Airway epithelial cell (primary cell): ENCODE measurements at places on chromosomes 3 and 15. TPM values are rescaled to one million over a fixed set of nuclear protein-coding genes. Genes with fewer than 3 reads are reported as not detected.

The ACOX2 gene
- total RNA-seq = 0.28 and 0.85 TPM in 2 replicates

The DOCK3 gene
- total RNA-seq = 0.42 and 0.49 TPM in 2 replicates

The TMEM41A gene
- total RNA-seq = 24.0 and 31.1 TPM in 2 replicates

The GOLGA6L9 gene
- 2.5 TPM in 2 replicates for total RNA-seq

The SFMBT1 gene
- 3.5 and 5.6 TPM in 2 replicates for total RNA-seq

The LRRC34 gene
- total RNA-seq = 0.51 and 0.85 TPM in 2 replicates

The CHRD gene
- not detected in 2 replicates for total RNA-seq

The TMIE gene
- total RNA-seq = 0.14 TPM in 1 of 2 replicates, not detected in the other

The LEKR1 gene
- total RNA-seq = 0.09 and 0.71 TPM in 2 replicates

The GOLGA8G gene
- not detected in 2 replicates for total RNA-seq

The RASGRF1 gene
- not detected in 2 replicates for total RNA-seq

The FBN1 gene
- 2.9 and 3.5 TPM in 2 replicates for total RNA-seq

The SLC28A1 gene
- total RNA-seq = not detected in 2 replicates

The IL17RB gene
- total RNA-seq = 0.07 TPM in 1 of 2 replicates, not detected in the other

The HERC2 gene
- total RNA-seq = 27.7 and 30.8 TPM in 2 replicates

The TM4SF1 gene
- 147 and 251 TPM in 2 replicates for total RNA-seq

The TRPC1 gene
- 2.5 and 3.7 TPM in 2 replicates for total RNA-seq

The EAF2 gene
- total RNA-seq = 3.2 and 5.7 TPM in 2 replicates

The KBTBD13 gene
- total RNA-seq = not detected in 2 replicates

The KNG1 gene
- not detected in 2 replicates for total RNA-seq

The GOLGA6L22 gene
- not detected in 2 replicates for total RNA-seq

The PLSCR2 gene
- total RNA-seq = not detected in 2 replicates

The GP5 gene
- not detected in 2 replicates for total RNA-seq

The DIS3L gene
- 10.7 and 14.5 TPM in 2 replicates for total RNA-seq

The PLCB2 gene
- 0.28 and 1.4 TPM in 2 replicates for total RNA-seq

The TMC3 gene
- not detected in 2 replicates for total RNA-seq

The MYO5A gene
- total RNA-seq = 11.3 and 27.4 TPM in 2 replicates

The ANKUB1 gene
- total RNA-seq = 1.7 and 2.0 TPM in 2 replicates

The IQCH gene
- 1.6 and 2.6 TPM in 2 replicates for total RNA-seq

The P3H2 gene
- total RNA-seq = 5.3 and 5.4 TPM in 2 replicates

The BFSP2 gene
- not detected in 2 replicates for total RNA-seq

The MASP1 gene
- total RNA-seq = not detected in 2 replicates

The PDZRN3 gene
- 2.3 and 4.3 TPM in 2 replicates for total RNA-seq

The SPESP1 gene
- total RNA-seq = 4.7 and 5.0 TPM in 2 replicates

The GOLGA8J gene
- not detected in 2 replicates for total RNA-seq

The SNURF gene
- 1.8 and 2.0 TPM in 2 replicates for total RNA-seq

The FOXL2 gene
- 0.19 and 0.28 TPM in 2 replicates for total RNA-seq

The TRH gene
- not detected in 2 replicates for total RNA-seq

The ACVR2B gene
- total RNA-seq = 1.3 and 1.8 TPM in 2 replicates

The CD80 gene
- not detected in 2 replicates for total RNA-seq

The ILDR1 gene
- 1.7 and 1.9 TPM in 2 replicates for total RNA-seq

The ALDH1A2 gene
- total RNA-seq = not detected in 2 replicates

The CSPG4 gene
- total RNA-seq = 73.2 and 91.5 TPM in 2 replicates

The FANCD2OS gene
- total RNA-seq = 2.3 TPM in 1 of 2 replicates, not detected in the other

The CKMT1B gene
- total RNA-seq = 86.0 and 112 TPM in 2 replicates
